ENCODE measurements at places on chromosomes 3 and 15.

- DNase-seq, result no peak
Observed at GRCh38 chr3:43400781-43401730, 114.7 kb downstream of the SNRK start.

GRCh38 chr15:101662203-101662602 lies 10.0 kb upstream of the TM2D3 start:
- no peak for DNase-seq

- DNase-seq, result no peak
Observed at GRCh38 chr15:49506341-49506740, 83.3 kb downstream of the FGF7 start.

DNA sequence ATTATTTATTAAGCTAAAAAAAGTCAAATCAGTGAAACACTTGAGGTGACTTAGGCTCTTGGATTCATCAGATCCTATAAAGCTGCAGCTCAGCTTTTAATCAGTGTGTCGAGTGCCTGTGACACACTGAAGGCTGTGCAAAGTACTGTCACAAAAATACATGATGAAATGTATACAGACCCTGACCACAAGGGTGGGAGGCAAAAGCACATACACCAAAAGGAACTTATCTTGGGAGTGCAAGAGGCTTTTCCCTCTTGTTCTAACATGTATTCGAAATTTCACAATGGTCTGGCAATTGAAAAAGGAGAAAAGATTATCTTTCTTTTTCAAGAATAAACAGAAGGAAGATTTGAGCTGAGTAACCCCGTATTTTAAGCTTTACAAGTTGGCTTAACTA lies 35.9 kb downstream of the VGLL4 start:
- DNase-seq, result no peak

DNA sequence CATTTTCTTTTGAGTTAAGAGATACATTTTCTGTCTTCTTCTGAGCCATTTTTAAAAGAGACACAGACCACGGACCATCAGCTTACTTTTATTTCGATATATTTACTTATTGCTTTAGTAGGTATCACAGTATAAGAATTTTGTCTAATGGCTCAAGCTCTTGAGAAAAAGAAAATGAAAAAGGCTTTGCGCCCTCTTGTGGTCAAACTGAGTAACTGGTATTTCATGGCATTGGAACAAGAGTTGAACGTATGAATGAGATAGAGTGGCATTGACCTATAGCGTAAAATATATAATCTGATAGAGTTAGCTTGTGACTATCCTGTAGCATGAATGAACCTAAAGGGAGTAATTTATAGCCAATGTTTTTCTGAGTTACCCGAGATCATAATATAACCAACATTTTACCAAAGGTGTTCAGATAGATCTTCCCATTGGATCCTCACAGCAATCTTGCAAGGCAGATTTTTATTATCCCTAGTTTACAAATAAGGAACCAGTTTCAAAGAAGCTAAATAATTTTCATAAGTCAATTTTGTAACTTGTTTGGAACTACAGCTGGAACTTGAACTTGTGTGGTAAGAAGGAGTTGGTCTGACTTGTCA lies 154.6 kb downstream of the POLR2M start:
- peak; percentile 75 for DNase-seq

DNA sequence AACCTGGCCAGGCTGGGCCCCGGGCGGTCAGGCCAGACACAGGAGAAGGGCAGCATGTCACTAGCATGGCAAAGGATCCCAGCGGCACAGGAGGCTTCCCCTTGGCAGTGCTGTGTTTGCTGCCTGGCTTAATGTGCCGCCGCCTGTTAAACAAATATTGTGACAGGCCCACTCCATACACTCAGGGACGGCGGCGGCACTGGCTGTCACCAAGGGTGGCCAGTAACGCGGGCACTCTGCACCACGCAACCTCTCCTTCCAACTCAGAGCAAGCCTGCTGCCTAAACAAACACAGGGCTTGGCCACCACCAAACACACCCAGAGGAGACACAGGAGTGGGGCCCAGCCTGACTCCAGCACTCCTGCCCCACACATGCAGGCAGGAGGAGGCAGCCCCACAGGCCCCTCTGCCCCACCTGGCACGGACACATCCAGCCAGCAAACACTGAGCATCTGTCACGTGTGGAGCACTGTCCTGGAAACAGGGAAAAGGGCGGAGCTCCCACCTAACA lies 48.0 kb downstream of the TPRA1 start:
- DNase-seq, result no peak

DNA sequence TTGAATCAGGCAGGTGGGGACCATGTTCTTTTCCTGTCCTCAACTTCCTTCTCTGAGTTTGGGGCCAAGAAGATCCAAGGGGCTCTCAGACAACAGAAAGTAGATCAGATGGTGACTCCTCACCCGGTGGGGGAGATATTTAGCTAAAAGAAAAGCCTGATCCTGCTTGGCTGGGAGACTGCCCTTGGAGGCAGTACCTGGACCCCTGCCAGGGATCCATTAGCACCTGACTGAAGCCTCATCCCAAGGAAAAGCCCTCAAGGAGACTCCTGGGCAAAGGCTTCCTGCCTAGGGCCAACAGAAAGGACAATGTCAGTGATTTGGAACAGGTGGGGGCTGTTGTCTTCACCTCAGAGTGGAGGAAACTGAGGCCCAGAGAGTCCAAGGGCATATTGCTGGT lies 33.5 kb upstream of the HHATL start:
- no peak for DNase-seq

DNA sequence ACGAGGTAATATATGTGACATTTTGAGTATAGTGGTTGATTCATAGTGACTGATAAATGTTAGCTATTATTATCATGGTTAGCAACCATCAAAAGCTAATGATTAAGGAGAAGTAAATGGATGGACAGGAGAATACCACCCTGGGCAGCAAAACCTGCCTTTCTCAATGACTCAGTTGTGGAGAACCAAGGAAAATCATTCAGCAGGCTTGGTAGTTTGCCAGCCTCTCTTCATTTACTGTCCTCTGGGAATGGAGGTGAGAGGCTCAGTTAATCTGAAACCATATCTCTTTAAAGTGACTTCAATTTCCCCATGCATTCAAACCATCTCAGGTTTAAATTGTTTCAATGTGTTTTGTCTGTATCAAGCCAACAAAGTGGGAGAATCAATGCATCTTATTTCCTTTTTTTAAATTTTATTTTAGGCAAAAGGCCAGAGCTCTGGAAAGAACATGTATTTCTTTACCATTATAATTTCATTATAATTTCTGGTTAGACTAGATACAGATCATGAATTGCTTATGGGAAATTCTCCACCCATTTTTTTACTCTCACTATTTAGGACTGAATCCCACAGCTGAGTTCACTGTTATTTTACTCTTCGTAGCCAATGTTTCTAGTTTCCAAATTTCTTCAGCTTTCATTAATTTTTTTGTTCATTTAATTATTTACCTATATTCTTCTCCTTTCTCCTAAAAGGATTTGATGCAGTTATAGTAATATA lies 2.7 kb downstream of the TM4SF18 start:
- DNase-seq, result no peak

GRCh38 chr3:190077395-190078045 lies 43.2 kb downstream of the P3H2 start:
- DNase-seq, result no peak

- no peak for DNase-seq
Observed at GRCh38 chr3:12907296-12907695, 65.9 kb upstream of the RPL32 start.

DNA sequence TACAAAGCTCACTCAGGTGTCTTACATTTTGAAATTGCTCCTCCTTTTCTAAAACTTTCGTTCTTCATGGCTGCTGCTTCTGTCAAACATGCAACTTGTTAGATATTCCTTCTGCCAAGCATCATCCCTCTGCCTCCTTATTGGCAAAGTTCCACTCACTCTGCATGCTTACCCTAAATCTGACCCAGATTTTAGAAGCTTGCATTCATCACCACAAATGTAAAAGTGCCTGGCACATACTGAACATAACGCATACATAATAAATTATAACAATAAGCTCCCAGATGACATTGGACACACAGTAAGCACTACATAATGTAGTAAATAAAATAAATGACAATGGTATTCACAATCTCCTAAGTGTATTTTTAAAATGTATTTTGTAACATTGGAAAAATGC lies 107.4 kb downstream of the LMLN start:
- no peak for DNase-seq

DNA sequence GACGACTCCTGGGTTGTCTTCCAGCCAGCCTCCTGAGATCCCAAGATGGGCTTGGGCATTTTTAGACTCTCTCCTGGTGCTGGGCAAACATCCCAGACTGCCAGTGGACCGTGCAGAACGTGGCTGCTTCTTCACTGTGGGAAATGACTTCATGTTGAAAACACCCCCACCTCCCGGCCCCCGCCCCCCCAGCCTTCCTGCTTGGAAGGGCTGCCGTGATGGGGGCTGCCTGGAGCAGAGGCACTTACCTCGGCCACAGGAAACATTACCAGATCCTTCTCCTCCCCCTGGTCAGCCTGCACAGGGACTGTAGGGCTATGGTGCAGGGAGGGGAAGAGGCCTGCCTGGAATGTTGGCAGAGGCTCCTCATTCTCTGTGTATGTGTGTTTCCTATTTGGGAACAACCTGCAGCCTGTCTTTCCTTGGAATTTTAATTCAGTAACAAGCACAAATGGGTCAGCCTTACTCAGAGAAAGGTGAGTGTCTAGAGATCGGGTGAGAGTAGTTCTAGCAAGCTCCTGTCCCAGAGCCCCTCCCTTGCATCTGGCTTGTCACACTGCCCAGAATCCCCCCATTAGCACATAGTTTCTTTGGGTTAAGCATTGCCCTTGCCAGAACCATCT lies 90.8 kb downstream of the ANP32A start:
- no peak for DNase-seq

DNA sequence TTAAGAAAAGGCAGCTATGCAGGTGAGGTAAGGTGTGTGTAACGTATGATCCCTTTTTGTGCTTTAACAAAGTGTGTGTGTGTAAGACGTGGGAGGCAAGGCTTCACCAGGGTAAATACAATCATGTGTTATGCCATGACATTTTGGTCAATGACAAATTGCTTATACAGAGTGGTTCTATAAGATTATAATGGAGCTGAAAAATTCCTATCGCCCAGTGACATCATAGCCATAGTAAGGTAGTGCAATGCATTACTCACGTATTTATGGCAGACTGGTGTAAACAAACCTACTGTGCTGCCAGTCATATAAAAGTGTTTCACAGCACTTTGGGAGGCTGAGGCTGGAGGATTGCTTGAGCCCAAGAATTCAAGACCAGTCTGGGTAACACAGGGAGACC lies 60.2 kb upstream of the LCTL start:
- no peak for DNase-seq

DNA sequence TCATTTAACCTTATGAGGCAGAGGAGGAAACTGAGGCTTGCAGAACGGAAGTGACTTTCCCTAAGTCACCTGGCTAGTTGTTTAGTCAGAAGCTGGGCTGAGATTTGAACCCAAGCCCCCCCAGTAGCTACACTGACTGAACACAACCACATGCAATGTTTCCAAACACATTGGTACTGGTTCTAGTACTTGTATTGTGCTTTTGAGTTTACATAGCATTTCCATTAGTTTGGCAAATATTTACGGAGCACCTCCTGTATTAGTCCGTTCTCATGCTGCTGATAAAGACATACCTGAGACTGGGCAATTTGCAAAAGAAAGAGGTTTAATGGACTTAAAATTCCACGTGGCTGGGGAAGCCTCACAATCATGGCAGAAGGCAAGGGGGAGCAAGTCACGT lies 56.3 kb upstream of the ITGA11 start:
- DNase-seq, result no peak

DNA sequence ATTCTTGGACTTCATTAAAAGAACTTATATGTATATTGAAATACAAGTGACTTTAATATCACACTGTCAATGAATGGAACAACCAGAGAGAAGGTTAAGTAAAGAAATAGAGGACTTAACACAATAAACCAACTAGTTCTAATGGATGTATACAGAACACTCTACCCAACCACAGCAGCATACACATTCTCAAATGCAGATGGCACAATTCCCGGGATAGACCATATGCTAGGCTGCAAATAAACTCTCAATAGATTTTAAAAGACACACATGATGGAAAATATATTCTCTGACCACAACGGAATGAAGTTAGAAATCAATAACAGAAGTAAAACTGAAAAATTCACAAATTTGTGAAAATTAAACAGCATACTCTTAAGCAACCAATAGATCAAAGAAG lies 214.3 kb upstream of the LINGO1 start:
- no peak for DNase-seq
